Brain microvascular endothelial cell (primary cell): ENCODE measurements at places on chromosomes 2 and 18.

DNA sequence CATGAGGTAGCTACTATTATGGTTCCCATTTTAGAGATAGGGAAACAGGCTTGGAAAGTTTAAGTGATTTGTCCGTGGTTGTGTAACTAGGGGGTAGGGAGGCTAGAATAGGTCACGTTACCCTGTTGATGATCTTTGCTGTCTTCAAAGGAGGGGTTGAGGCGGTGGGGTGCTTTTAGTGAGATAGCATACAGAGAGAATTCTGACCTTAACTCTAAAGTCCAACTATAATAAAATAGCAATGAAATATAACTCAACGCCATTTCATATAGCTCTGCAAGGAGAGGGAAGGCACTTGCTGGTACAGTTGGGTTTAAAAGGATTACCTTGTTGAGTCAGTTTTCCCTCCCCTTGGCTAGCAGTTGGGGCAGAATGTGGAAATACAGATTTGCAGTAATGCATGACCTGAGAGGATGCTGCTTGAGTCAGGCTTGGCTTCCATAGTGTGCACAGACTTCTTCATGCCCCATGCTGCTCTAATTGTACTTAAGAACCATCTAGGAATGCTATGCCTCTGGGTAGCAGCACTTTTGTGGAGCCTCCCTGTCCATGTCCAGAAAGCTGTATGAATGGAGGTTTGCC lies 143.9 kb downstream of the LTBP1 start:
- DNase-seq, result no peak

- no peak for DNase-seq
These were observed 97.8 kb upstream of the CELF4 start for GRCh38 chr18:37663446-37663845.

DNA sequence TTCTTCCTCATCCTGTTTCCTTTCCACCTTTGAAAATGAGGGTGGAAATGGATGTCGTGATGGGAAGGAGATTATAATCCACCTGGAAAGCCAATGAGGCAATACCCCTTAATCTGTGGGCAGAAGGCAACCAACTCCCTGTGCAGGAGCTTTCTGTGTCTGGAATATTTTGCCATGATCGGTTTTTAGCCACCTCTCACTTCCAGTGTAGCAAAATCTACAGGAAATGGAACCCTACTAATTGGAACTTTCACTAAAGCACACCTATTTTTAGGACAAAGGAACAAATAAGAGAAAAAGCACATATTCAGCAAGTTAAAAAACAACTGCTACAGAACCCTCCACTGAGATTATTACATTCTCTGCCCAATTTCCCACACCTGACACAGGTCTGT lies 112.1 kb upstream of the SMAD7 start:
- no peak for DNase-seq

GRCh38 chr2:3313781-3314375 lies 63.7 kb downstream of the EIPR1 start:
- no peak for DNase-seq

DNA sequence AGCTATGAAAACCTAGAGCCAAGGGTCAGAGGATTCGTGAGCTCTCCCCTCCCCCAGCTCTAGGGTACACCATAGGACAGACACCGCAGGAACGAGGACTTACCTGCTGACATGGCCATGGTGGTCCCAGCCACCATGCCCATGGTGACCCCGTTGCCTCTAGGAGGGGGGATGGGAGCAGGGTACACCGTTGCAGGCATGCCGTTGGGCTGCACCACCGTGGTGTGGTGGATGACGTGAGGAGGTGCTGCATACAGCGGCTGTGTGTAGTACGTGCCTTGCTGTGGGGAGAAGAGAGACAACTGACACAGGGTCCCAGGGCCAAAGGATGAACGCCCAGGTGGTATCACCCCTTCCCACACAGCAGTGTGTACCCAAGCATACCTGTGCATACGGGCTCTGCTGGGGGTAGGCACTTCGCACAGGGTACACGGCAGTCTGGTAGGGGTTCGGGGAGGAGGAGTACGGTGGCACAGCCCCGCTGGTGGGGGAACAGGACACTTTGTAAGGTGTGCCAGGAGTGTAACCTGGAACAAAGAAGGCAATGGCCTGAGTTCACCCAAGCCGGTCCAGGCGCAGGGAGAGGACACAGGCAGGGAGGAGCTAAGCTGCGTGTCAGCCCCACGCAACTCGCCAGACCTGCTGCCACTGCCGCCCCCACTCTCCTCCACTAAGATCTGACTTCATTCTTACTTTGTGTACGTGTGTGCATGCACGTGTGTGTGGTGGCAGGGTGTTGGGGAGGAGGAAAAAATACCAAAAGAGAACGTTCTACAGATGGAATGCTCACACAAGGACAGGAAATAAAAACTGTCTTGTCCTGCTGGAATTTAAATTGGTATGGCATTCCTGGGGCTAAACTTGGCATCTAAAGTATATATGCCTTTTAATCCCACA lies 37.8 kb downstream of the FAM168B start:
- peak; percentile 16 for DNase-seq

GRCh38 chr2:62499430-62500060 lies 6.5 kb downstream of the TMEM17 start:
- no peak for DNase-seq

- peak; percentile 9 for DNase-seq
These were observed 534.6 kb downstream of the TNS1 start for GRCh38 chr2:217468042-217468830.

DNA sequence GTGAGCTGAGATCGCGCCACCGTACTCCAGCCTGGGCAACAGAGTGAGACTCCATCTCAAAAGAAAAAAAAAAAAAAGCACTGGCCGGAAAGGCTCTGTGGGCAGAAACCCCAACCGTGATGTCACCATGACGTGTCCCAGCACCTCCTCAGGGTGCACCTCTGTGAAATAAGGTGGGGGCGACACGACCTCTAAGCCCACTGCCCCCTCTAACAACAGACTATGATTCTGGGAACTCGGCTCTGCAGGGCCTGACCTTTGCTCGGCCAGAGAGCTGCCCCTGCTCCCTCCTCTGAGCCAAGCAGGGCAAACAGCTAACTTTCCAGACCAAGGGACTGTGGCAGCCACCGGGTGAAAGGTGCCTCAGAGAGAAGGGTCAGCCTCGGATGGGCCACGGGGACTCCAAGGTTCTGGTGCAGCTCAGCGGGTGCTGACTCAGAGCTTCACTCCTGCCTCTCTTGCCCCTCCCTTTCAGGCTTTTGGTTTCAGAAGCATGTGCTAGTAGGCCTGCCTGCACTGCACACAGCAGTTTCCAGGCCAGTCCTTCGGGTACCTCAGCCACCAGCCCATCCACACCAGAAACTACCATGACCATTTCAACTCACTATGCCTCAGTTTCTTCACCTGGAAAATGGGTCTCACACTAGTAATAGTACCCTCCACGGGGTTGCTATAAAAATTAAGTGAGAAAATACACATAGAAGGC lies 8.0 kb downstream of the TMBIM1 start:
- peak; percentile 83 for DNase-seq

- no peak for DNase-seq
These were observed 350.6 kb downstream of the DCDC2C start for GRCh38 chr2:4053769-4054493.
